Thymus (tissue), 14 donors: ENCODE measurements at places on chromosomes 3 and 15.

DNA sequence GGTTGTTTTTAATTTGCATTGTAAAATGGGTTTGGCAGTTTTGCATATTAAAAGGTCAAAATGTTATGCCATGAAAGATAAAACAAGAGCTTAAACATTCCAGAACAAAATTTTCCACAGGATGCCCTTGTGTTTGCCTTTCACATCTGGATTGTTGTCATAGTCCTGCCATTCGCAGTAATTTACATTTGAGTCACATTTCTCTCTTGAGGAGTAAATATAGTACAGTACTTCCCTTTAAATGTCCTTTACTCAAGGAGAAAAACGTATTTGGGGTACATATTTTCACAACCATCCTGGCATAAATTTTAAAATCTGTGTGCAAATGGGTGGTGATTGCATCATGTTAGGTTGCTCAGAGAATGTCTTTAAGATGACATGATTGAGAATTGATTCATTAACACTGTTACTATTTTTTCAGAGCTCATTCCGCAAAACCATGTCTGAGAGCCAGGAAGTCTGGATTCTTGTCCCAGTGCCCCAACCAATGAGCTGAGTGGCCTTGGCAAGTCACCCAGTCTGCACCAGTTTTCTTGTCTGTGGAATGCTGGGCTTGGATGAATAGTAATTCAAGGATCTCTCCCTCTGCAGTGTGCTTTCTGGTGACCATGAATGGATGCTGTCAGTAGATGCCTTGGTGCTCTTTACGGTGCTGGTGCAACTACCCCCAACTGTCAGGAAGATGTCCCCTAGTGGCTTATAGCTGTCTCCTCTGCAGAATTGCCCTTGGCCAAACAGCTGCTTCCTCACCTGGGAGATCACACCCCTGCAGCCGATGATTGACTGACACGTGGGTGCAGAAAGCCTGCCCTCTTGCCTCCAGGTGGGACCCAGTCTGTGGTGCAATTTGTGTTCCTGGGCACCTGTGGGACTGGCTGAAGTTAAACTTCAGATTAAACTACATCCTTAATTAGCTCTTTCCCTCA, 43.0 kb downstream of the ABHD5 start:
- DNase-seq, result no peak

DNA sequence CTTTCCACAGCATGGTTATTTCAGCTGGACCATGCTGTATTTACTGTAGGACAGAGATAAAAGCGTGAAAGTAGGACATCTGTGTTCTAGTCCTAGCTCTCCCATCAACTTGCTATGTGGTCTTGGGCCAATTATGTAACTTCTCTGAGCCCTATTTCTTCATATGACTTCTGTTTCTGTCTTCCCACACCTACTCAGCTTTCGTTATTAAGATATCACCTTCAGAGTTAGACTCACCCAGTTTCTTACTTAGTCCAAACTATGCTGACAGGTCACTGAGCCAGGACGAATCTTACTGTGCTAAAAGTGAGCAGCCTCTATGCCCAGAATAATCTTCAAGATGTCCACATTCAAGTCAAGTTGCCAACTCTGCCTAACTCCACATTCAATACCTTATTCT, 283.7 kb downstream of the IL5RA start:
- DNase-seq, result no peak

DNA sequence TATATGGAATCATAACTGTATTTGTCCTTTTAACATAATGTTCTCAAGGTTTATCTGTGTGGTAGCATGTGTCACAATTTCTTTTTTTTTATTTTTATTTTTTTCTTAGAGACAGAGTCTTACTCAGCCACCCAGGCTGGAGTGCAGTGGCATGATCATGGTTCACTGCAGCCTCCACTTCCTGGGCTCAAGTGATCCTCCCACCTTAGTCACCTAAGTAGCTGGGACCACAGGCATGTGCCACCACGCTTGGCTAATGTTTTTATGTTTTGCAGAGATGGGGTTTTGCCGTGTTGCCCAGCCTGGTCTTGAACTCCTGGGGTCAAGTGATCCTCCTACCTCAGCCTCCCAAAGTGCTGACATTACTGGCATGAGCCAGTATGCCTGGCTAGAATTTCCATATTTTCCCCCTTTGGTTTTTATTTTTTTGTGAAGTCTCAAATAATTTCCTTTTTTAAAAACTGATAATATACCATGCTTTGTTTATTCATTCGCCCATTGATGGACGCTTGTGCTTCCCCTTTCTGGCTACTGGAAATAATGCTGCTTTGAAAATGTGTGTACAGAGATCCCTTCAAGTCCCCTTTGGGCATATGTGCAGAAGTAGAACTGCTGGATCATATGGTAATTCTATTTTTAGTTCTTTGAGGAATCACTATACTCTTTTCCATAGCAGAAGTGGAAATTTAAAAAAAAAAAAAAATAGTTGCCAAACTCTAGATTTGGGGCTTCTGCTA, 28.4 kb downstream of the TMEM40 start:
- no peak for DNase-seq

- no peak for DNase-seq
Measured at GRCh38 chr3:151604891-151605290, 128.8 kb upstream of the AADACL2 start.

DNA sequence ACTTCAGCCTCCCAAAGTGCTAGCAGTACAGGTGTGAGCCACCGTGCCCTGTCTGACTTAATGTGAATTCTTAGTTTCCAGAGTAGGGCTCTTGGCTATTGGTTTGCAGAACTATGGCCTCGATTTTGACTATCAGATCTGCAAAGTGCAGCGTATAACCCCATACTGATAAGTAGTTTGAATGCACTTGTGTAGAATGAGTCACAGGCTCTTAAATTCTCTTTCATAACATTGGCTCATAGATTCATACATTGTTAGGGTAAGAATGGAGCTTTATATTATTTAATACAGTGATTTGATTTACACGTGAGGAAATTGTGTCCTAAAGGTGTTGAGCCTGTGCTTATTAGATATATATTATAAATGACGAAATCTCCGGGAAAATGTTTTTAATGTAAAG, 109.9 kb downstream of the ZPLD1 start:
- no peak for DNase-seq

- no peak for DNase-seq
Measured at GRCh38 chr3:132344666-132345280, 27.6 kb downstream of the ACP3 start.

DNA sequence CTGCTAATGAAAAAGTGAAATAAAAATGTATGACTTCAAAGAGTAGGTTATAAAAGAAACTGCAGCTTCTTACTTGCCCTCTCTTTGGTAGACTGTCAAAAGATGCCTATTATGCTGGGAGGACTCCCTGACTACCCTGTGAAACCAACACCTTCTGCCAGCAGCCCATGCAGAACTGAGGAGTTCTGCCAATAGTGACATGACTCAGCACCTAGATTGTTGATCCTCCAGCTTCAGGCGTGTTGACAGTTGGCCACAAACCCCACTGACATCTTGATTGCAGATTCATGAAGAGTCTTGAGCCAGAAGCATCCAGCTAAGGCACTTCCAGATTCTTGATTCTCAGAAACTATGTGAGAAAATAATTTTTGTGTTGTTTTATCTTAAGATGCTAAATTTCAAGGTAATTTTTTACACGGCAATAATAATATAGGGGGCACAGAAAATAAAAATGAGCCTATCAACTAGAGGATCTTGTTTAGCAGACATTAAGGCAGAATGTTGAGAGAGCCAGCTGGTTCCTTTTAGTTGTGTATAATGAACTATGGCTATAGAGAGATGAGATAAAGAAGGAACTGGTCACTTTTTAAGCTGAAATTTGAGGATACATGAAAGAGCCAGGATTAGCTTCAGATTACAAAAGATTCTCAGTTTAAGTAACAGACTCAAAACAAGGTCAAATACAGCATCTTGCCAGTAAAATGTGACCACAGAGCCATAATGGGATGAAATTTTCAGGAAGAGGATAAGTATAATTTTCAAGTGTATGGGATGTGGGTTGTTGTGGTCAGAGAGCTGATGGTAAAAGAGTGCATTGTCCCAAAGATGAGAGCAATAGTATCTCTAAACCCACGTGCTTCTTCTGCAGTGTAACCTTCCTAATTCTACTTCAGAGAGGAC, 588.7 kb upstream of the CBLB start:
- no peak for DNase-seq

DNA sequence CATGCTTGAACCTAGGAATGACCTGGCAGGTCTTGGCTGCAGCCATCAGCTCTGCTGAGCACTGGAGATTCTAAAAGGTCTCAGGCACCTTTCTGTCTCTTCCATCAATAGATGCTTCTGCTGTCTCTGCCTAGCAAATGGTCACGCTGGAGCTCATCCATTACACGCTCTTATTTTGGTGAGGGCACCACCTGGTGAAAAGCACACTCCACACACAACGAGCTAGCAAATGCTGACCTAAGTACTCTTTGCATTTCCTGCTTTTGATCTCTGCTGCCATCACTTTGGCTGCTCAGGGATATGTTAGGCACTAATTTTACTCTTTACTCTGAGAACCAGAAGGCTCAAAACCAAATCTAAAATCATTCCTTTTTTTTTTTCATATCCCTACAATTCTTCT, 91.3 kb downstream of the RAB11A start:
- DNase-seq, result no peak

- DNase-seq, result no peak
Measured at GRCh38 chr3:158200955-158201354, 91.1 kb downstream of the RSRC1 start.

DNA sequence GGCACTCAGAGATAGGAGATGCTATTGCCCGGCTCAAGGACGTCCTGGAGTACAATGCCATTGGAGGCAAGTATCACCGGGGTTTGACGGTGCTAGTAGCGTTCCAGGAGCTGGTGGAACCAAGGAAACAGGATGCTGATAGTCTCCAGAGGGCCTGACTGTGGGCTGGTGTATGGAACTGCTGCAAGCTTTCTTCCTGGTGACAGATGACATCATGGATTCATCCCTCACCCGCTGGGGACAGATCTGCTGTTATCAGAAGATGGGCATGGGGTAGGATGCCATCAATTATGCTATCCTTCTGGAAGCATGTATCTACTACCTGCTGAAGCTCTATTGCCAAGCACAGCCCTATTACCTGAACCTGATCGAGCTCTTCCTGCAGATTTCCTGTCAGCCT, 26.4 kb downstream of the BCL2A1 start:
- DNase-seq, result no peak

GRCh38 chr3:174387736-174388135, 471.4 kb upstream of the NAALADL2 start:
- no peak for DNase-seq

DNA sequence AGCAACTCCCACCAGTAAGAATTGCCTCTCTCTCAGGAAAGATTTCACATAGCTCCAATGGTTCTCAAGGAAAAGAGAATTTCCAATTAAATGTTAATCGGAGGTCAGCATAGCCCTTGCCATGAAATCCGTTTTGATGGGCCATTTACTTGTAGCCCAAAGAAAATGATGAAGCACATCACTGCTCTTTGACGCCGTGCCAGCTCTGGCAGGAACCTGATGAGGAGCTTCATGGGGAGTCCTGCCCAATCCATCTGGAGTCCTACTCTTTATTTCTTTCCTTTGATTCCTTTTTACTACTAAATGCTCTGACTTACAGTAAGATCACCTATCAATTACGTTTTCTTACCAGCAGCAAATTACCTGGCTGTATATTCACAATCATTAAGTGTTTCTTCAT, 84.7 kb downstream of the FGF12 start:
- DNase-seq, result no peak

- no peak for DNase-seq
Measured at GRCh38 chr15:92772061-92772460, 116.5 kb upstream of the FAM174B start.

- DNase-seq, result no peak
Measured at GRCh38 chr3:16071206-16071605, 103.3 kb upstream of the GALNT15 start.

DNA sequence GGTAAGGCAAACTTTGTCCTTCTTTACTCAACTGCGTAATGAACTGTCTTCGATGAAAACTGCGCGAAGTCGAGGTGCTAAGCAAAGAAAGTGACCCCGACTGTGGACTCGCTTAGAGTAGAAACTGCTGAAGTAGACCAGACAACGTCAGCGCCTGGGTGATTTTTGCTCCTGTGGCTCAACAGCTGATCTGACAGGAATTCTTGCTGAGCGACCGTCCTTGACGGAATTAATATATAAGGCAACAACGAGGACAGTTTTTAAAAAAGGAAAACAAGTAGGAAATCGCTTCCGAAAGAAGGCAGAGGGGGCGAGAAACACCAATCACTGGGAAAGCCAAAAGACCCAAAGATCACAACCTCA, 541 bp downstream of the RPS27L start:
- DNase-seq, result peak; percentile 19

DNA sequence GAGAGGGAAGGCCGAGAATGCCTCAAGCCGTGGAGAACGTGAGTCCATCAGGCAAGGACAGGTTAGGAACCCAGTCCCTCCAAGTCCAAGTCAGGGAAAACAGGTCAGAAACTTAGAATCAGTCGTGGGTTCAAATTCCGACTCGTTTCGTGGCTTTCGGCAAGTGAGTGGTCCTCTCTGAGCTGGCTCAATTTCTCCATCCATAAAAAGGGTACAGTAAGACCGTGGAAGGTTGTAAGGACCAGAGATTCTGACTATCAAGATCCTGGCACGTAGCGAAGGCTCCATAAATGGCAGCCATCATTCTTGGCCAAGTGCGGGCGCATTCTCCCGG, 604 bp upstream of the MED12L start:
- DNase-seq, result no peak

GRCh38 chr3:46186471-46187340, 21.4 kb downstream of the CCR1 start:
- DNase-seq, result no peak

GRCh38 chr3:139654637-139655365, 23.0 kb downstream of the NMNAT3 start:
- DNase-seq, result no peak

GRCh38 chr3:45381168-45381852, 7.1 kb upstream of the LARS2 start:
- DNase-seq, result no peak

DNA sequence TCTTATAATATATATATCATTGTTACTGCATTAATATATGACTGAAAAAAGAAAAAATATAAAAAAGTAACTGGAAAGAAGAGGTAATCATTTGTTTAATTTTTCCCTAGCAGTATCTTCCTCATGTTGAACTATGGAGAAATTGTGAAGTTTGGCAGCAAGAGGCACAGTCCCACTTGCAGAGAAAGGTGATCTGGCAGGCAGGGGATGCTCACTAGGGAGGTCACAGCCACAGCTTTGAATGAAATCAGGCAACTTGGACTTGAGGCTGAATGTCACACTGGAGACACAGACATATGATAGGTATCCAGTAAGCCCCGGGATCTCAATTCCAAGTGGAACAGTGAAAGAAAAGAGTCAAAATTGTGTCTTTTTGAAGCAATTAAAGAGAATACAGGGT, 149.9 kb upstream of the RORA start:
- no peak for DNase-seq

DNA sequence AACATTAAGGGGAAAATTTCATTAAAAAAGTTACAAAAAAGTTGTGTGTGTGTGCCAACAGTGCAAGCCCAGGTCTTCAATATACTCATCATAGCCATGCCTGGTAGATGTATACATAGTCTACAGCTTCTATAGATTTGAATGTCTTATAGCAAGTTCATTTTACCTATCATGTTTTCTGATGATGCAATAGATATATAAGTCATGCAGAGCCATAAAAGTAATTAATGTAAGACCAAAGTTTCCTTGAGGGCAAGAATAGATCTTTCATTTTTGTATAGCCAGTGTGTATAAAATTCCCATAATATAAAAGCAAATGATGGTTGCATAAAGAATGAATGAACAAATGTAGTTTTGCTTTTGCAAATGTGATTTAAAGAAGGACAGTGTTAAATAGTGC, 1138.4 kb downstream of the TBL1XR1 start:
- no peak for DNase-seq
